ENCODE measurements at places on chromosomes 6 and 20. TPM values are rescaled to one million over a fixed set of nuclear protein-coding genes. Genes with fewer than 3 reads are reported as not detected.

DUSP15 gene
- total RNA-seq = 0.31 TPM

FAM217A gene
- total RNA-seq = not detected

E2F3 gene
- 42.4 TPM for total RNA-seq

OPRM1 gene
- total RNA-seq = not detected

KIAA0408 gene
- total RNA-seq = 34.7 TPM

LY6G6C gene
- total RNA-seq = 0.80 TPM

WFDC2 gene
- total RNA-seq = not detected

HLA-DOA gene
- 0.58 TPM for total RNA-seq

OR2H2 gene
- not detected for total RNA-seq

DNA sequence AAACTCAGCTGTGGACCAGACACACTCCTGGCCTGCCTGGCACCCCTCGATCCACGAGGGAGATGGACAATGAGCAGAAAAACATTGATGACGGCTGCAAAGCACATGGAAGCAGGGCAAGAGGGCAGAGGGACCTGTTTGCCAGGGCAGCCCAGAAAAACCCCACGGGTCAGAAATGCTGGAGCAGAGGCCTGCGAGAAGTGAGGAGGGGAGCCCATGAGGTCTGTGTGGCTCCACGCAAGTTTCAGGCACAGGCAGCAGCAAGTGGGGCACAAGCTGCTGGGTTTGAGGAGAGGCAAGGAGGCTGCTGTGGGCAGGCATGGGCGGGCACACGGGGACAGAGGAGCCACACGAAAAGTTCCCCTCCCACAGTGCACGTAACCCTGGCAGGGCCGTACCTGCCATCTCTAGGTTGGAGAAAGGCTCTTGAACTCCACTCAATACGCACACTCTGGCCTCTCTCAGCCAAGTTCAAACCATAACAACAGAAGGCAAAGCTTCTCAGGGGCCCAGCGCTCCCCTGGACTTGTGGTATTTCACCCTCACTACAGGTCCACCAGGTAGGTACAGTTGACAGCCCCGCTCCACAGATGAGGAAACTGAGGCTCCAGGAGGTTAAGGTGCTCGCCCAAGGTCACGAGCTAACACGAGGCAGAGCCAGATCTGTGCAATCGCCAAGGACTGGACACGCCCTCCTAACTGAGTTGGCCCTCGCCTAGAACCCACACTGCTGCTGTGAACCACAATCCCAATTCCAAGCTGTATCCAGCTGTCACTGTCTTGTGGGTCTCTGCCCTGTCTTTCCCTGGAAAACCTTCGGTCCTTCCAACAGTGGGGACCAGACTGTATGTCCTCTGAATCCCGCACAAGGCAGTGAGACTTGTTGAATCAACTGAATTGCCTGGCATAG is 108.2 kb downstream of the NOL4L start:
- peaks cover 10% of the 10 kb centered on the region for H3K4me1 ChIP-seq
- H3K4me3 ChIP-seq = no peak overlapping the region
- H3K36me3 ChIP-seq = no peaks in the 10 kb centered on the region
- H3K27ac ChIP-seq = no peak overlapping the region
- no peaks in the 10 kb centered on the region for H3K27me3 ChIP-seq

- H3K27ac ChIP-seq = no peak overlapping the region
- DNase-seq = no peak
- no peaks in the 10 kb centered on the region for H3K27me3 ChIP-seq
- H3K4me1 ChIP-seq = no peaks in the 10 kb centered on the region
- H3K4me3 ChIP-seq = no peak overlapping the region
Measured at GRCh38 chr20:52389606-52390005, 198.0 kb upstream of the ZFP64 start.

GRCh38 chr6:24428615-24429014 is 25.9 kb downstream of the MRS2 start:
- no peaks in the 10 kb centered on the region for H3K27me3 ChIP-seq
- H3K4me1 ChIP-seq = no peaks in the 10 kb centered on the region
- H3K36me3 ChIP-seq = peaks cover 26% of the 10 kb centered on the region
- H3K4me3 ChIP-seq = no peak overlapping the region
- H3K27ac ChIP-seq = no peak overlapping the region

DNA sequence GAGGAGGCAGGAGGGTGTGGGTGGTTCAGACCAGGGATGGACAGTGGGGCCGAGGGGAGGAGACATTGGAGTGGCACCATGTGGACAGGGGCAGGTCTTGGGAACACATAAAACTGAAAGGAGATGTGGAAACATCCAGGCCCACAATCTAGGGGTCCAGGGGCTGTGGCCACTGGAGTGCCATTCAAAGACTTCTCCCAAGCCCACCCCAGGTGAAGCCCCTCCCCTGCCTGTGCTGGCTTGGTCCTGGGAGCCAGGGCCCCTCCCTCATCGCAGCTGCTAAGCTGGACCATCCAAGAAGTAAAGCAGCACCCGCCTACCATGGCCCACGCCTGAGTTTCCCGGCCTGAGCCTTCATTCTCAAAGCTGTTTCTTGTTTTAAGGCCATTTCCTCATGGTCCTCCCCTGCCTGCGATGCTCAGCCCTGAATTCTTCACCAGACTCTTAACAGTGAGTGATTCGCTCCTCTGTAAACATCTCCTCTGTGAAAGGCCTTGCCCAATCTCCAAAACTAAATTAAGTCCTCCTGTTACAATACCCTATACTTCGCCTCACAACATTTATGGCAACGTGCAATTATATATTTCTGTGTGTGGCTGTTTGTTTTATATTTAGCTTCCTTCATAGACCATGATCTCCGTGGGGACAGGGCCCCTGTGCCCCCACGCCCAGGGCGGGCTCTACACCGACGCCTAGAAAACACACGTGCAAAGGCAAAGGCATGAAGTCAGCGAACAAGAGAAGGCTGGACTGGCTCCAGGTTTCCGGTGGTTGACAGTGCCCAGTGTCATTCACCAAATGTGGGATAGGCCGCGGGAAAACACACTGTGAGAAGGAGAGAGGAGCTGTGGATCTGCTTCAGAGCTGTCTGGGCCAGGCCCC is 267.8 kb downstream of the ERMARD start:
- H3K4me3 ChIP-seq = no peak overlapping the region
- peaks cover 26% of the 10 kb centered on the region for H3K27me3 ChIP-seq
- H3K27ac ChIP-seq = no peak overlapping the region
- no peak for DNase-seq
- no peaks in the 10 kb centered on the region for H3K4me1 ChIP-seq

- no peaks in the 10 kb centered on the region for H3K4me1 ChIP-seq
- no peak overlapping the region for H3K27ac ChIP-seq
- no peaks in the 10 kb centered on the region for H3K36me3 ChIP-seq
- no peak overlapping the region for H3K4me3 ChIP-seq
Measured at GRCh38 chr20:35199740-35200139, 26.8 kb upstream of the MMP24 start.

DNA sequence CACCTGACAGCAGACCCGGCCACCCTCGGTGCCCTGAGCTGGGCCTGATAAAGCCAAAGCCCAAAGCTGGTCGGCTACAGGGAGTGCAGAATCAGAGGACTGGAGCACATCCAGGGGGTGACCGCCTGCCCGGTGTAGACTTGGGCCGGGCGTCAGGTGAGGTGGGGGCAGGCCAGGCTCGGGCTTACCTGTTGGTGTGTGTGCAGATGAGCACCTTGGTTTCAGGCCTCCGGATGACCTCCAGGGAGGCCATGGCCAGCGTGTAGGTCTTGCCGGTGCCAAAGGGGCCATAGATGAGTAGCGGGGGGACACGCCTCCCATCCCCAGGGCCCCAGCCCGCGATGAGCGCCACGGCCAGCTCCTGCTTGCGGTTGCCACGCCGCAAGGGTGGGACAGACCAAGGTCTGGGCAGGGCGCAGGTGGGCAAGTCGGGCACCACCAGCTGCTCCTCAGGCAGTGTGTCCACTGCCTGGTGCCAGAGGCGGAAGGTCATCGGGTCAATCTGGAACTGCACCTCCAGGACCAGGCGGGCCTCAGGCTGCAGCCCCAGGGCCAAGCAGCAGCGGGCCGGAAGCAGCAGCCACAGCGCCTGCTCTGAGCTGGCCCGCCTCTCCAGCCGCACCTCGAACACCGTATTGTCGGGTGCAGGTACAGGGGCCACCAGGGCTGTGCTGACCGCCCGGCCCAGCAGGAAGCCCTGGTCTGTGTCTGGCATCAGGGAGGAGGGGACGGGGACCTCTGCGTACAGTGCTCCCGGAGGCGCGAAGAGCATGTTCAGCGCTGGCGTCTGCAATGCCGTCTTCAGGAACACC is 5.7 kb downstream of the HELZ2 start:
- H3K36me3 ChIP-seq = no peaks in the 10 kb centered on the region
- no peak overlapping the region for H3K27ac ChIP-seq
- H3K4me3 ChIP-seq = no peak overlapping the region
- H3K4me1 ChIP-seq = no peaks in the 10 kb centered on the region
- H3K27me3 ChIP-seq = no peaks in the 10 kb centered on the region

GRCh38 chr6:69917834-69918233 is 51.5 kb downstream of the COL19A1 start:
- H3K4me1 ChIP-seq = peaks cover 20% of the 10 kb centered on the region
- peak; percentile 93 for DNase-seq
- no peaks in the 10 kb centered on the region for H3K36me3 ChIP-seq

GRCh38 chr6:3349388-3350251 is 90.9 kb downstream of the PSMG4 start:
- peaks cover 46% of the 10 kb centered on the region for H3K4me1 ChIP-seq
- no peak for DNase-seq
- H3K4me3 ChIP-seq = no peak overlapping the region

DNA sequence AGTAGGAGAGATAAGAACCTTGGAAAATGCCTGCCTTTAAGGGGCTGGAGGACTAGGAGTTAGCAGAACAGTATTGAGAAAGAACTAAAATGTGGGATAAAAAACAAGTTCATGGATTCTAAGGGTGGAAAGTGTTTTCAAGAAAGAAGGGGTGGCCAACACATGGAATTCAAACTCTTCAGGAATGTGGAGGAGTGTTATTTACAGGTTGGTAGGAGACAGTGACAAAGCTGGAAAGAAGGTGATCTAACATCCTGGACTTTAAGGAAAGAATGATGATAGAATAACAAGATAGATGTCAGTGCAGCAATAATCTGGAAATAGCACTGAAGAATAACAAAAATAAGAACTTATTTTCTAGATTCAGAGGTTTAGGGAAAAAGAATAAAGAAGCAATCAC is 54.0 kb upstream of the TNFRSF21 start:
- no peak for DNase-seq
- no peak overlapping the region for H3K27ac ChIP-seq
- H3K4me3 ChIP-seq = no peak overlapping the region
- peaks cover 21% of the 10 kb centered on the region for H3K27me3 ChIP-seq

GRCh38 chr6:146905181-146905704 is 299.0 kb upstream of the STXBP5 start:
- H3K27me3 ChIP-seq = no peaks in the 10 kb centered on the region
- no peak overlapping the region for H3K27ac ChIP-seq
- H3K4me1 ChIP-seq = no peaks in the 10 kb centered on the region
- peak; percentile 56 for DNase-seq

GRCh38 chr6:17012421-17013225 is 89.2 kb upstream of the STMND1 start:
- no peak overlapping the region for H3K4me3 ChIP-seq
- H3K4me1 ChIP-seq = no peaks in the 10 kb centered on the region
- DNase-seq = peak; percentile 29

DNA sequence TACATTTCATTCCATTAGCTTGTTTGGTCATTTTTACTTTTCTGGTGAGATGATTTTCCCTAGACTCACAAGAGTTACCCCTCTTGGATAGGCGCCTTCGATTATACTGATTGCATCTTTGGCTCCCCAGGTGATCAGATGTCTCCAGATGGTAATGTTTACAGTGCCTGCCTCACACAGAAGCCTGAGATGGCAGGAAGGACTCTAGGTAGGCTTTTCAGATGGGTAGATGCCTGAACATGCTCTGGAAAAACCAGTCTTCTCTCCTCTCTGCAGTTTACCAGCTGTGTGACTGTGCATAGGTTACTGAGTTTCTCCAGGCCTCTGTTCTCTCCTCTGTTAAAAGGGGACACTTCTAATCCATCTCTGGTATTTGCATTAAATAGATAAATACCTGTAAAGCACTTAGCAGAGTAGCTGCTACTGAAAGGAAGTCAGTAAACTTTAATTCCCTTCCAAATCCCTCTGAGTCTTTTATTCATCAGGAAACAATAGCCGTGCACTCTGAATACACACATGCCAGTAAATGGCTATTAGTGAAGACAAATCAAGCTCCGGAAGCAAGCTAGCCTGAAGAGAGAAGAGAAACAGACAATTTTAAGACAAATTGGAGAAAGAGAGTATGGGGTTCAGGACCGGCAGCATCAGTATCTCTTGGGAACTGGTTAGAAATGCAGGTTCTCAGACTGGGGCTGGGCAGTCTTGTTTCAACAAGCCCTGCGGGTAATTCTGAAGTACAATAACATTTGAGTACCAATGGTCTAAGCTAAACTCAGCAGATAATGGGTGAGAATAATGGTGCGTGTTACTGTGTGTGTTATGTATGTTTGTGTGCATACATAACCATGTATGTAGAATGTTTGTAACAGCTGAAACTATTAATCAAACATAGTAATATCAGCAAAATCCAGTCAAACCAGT is 139.4 kb downstream of the UST start:
- H3K4me1 ChIP-seq = peaks cover 20% of the 10 kb centered on the region
- DNase-seq = peak; percentile 50
- H3K27ac ChIP-seq = no peak overlapping the region
- no peaks in the 10 kb centered on the region for H3K27me3 ChIP-seq

- peaks cover 28% of the 10 kb centered on the region for H3K4me1 ChIP-seq
- peak; percentile 48 for DNase-seq
- H3K27ac ChIP-seq = no peak overlapping the region
- H3K27me3 ChIP-seq = peaks cover 82% of the 10 kb centered on the region
Measured at GRCh38 chr6:170295510-170296422, 4.9 kb upstream of the DLL1 start.

DNA sequence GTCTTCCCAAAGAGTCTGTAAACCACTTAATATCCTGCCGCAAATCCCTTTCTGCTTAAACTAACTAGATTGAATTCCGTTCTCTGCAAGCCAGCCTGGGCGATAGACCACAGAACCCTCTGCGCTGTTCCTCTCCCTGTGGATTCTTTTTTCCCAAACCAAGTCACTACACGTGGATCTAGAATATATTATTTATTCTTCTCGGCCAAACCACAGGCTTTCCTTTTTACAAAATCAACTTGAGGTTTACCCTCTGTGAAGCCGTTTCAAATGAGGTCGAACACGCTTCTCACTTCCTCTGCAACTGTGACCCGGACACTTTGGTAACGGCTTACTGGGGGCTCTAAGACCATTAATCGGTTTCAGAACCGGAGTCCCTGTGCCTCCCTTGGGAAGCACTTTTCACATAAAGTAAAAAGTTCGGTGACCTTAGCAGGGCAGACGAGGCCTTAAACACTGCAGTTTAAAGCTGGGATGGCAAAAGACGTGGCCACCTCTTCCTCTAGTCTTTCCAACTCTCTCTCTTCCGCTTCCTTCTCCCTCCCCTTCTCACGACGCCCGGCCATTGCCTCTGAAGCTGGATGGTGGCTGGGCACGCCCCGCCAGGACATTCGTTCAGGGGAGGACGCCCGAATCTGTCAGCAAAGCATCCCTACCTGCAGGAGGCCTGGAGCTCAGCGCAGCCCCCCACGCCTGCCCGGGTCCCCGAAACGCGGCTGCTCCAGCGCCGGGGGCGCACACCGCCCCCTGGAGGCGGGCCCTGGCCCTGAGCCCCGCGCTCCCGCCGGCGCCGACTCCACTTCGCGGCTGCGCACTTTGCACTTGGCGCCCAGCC is 55.0 kb upstream of the FOXC1 start:
- H3K27me3 ChIP-seq = no peaks in the 10 kb centered on the region
- H3K27ac ChIP-seq = no peak overlapping the region
- no peaks in the 10 kb centered on the region for H3K4me1 ChIP-seq
- peak overlapping the region; percentile 45 for H3K4me3 ChIP-seq
- peak; percentile 70 for DNase-seq

- H3K27ac ChIP-seq = no peak overlapping the region
- no peak overlapping the region for H3K4me3 ChIP-seq
- H3K4me1 ChIP-seq = no peaks in the 10 kb centered on the region
- DNase-seq = no peak
Measured at GRCh38 chr6:107444277-107444676, 15.1 kb downstream of the PDSS2 start.
